SK-MEL-5 (cell line): ENCODE measurements at places on chromosomes 12 and 14. TPM values are rescaled to one million over a fixed set of nuclear protein-coding genes. Genes with fewer than 3 reads are reported as not detected.

DNA sequence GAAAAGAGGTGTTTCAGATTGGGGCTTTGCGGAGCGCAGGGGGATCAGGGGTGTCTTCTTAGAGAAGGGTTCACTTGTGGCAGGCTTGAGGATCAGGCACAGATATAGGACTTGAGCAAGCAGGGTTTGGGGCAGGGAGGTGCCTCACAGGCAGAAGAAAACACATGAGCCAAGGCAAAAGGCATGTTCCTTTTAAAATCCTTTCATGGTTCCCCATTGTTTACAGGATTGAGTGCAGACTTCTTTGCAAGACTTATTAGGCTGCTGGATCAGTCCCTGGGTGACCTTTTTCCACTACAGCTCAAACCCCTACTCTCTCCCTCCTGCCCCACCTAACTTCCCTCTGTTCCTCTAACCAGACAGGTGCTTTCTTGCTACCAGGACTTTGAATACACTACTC lies 19.7 kb downstream of the HSPB8 start:
- no peak for DNase-seq

- no peak for DNase-seq
These were observed 124.6 kb upstream of the HIF1A start for GRCh38 chr14:61570549-61571290.

DNA sequence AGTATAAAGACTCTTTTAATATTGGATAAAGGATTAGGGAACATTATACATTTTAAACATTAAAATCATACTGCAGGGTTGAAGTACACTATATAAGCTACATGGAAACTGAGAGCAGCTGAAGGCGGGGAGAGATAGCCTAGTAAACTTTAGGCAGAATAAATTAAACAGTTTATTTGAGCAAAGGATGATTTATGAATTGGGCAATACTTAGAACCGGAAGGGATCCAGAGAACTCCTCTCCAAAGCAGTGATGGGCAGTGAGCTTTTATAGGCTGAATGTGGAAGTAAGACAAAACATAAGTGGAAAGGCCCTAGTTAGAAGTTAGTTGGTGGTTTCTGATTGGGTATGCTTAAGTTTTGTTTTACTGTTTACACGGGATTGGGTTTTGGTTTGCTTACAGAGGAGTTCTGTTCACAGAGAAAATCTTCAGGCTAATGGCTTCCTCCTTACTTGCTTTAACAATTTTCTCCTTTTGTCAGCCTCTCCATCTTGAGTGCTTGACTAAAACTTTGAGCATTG lies 18.9 kb downstream of the LEMD3 start:
- no peak for DNase-seq

- no peak for DNase-seq
These were observed 32.6 kb downstream of the JDP2 start for GRCh38 chr14:75460394-75460793.

DNA sequence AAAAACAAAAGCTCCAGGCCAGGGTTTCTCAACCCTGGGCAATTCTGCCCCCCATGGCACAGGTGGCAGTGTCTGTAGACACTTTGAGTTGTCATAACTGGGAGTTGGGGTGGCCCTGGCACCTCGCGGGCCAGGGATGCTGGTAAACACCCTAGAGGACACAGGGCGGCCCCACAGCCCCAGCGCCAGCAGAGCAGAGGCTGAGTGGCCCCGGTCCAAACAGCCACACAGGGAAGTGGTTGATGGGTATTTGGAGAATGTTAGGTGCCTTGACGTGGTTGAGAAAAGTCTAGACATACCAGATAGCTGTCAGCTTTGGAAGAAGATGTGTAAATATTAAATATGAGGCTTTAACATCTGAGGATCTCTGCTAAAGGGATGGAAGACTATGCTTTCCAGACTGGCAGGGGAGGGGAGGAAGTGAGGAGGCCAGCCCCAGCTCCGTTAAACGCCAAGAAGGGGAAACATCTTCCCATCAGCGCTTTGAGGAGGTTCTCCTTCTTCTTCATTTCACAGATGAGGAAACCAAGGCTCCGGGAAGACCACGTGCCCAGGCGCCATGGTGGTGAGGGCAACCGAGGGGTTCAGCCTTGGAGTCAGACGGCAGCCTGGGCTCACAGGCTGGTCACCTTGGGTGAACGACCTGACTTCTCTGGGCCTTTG lies 103.7 kb downstream of the SCARB1 start:
- no peak for DNase-seq

GRCh38 chr12:6363330-6364043 lies 11.9 kb downstream of the SCNN1A start:
- peak; percentile 62 for DNase-seq

DNA sequence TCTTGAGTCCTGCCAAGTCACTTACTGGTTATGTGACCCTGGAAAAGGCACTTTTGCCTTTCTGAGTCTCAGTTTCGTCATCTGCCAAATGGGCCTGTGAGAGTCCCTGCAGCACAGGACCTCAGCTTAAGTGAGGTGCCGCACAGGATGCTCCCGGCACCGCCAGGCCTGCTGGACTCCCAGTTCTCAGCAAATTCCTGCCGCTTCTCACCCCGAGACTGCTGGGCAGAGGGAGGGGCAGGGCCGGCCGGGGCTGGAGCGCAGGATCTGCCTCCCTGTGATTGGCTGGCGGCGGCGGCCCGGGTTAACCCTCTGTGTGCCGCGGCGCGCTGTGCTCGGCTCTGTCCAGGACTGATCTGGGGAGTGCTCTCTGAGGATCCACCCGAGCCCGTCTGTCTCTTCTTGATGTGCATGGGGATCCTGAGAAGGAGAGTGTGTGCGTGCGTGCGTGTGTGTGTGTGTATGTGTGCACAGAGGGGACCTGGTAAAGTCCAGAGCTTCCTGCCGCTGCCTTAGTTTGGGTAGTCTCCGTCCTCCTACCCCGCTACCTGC lies 8.6 kb downstream of the SETD1B start:
- DNase-seq = peak; percentile 64

- no peak for DNase-seq
These were observed 31.3 kb downstream of the PRKD1 start for GRCh38 chr14:29896354-29896821.

- DNase-seq = peak; percentile 72
These were observed 12.1 kb downstream of the ACADS start for GRCh38 chr12:120737557-120738251.

DNA sequence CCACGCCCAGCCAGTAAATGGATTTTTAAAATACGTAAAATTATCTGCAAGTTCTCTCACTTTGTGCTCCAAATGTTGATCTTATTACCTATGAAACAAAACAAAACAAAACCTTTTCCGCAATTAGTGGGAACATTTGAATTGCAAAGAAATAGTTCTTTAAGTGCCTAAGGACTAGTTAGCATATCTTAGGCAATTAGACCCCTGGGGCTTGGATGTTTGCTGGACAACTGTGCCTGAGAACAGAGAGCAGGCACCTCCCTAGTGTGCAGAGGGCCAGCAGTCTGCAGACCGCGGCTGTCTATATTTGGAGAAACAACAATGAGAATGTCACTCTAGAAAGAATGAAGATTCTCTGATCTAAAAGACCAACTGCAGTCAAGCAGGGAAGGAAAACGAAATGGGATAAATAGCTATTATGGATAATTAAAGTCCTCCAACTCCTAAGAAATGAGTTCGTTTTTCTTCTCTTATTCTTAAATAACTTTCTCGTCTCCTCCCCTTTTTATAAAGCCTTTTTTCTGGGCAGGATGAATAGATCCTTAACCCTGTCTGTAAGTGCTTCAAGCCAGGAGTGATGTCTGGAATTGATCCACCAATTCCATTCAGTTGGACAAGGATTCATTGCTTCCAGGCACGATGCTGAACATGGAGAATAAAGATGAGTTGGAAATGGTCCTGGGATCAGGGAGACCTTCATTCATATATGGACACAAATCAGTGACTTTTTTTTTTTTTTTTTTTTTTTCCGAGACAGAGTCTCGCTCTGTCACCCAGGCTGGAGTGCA lies 16.2 kb downstream of the SLC17A8 start:
- no peak for DNase-seq

MSRB3 gene
- 7.8 and 9.0 TPM in 2 replicates for total RNA-seq
